ENCODE measurements at places on chromosomes 7 and 10.

DNA sequence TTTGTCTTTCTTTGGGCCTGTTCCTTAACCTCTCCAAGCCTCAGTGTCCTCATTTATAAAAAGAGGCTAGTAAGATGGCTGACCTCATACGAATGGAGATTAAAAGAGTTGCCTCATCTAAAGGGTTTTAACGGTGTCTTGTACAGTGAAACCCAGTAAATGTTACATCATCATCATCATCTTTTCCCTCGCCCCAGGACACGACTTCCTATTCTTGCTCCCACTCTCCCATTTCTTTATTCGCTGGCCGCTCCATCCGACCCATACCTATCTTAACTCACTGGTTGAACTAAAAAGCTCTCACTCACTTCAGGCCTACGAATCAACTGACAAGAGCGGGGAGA, 554 bp downstream of the FRA10AC1 start:
- no peak for DNase-seq

DNA sequence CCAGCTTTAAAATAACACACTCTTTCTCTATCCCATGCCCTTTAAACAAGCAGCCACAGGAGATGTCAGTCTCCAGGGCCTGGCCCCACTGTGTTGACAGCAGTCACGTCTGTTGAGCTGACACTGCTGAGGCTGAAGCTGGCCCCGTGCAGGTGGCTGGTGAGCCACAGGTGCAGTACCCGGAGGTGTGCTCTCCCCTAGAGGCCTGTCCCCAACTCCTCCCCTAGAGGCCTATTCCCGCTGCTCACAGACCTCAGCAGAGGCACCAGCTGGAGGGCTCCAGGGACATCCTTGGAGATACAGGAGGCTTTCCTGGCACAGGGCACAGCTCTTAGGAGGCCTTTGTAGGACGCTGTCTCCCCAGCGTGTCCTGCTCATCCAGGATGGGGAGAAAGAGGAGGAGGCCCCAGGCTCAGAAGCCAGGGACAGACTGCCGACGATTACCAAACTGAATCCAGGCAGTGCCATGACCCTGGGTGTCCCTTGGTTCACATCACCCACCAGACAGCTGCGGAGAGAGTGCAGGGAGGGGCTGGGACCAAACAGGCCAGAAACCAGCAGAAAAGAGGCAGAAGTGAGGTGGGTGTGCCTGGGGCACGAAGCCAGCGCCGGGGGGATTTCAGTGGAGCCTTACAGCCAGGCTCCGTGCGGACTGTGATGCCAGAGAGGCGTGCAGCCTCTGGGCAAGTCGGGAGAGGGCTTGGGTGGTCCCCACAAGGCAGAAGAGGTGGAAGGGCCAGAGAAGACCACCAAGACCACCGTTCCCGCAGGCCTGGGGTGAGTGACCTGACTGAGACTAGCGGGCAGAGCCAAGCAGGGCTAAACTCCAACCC, 18.5 kb upstream of the TTYH3 start:
- DNase-seq, result no peak

DNA sequence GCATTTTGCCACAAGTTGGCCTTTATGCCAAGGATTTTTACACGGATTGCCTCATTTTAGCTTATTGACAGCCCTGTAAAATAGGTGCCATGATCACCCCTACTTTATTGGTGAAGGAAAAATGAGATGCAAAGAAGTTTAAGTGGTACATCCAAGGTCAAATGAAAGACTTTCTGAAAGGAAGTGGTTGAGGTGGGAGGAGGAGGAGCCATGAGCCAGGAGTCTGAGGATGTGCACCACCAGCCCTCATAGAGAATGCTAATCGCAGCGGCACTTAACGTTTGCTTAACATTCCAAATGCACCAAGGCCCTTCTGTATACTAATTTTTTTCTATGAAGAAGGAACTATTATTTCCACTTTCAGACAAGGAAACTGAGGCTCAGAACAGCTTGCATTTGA, 31.0 kb upstream of the LRRC18 start:
- no peak for DNase-seq

- DNase-seq, result no peak
Observed at GRCh38 chr7:137081321-137082093, 213.1 kb downstream of the CHRM2 start.

DNA sequence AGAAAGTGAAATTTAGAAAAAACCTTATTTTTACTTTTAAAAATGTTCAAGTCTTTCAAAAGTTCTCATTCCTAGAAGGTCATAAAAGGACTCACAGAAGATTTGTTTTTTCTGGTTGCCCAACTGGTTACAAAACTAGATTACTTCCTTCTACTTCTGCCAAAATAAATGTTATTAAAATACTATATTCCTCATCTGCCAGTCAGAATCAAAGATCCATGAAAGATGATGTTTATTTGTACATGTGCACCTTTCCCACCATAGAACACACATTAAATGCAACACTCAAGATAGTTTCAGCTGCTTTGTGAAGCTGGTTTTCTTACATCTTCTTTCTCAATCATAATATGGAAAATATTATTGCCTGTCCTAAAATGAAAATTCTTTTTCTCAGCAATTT, 465.4 kb downstream of the ETV1 start:
- no peak for DNase-seq

- peak; percentile 75 for DNase-seq
Observed at GRCh38 chr7:154353355-154353767, 301.2 kb downstream of the DPP6 start.

GRCh38 chr10:57015595-57016318, 654.7 kb upstream of the ZWINT start:
- DNase-seq, result peak; percentile 95

Measured in NCI-H2081 (cell line).